ENCODE measurements at places on chromosomes 5 and 9.

GRCh38 chr5:153402550-153402949 lies 87.9 kb upstream of the GRIA1 start:
- DNase-seq = no peak

DNA sequence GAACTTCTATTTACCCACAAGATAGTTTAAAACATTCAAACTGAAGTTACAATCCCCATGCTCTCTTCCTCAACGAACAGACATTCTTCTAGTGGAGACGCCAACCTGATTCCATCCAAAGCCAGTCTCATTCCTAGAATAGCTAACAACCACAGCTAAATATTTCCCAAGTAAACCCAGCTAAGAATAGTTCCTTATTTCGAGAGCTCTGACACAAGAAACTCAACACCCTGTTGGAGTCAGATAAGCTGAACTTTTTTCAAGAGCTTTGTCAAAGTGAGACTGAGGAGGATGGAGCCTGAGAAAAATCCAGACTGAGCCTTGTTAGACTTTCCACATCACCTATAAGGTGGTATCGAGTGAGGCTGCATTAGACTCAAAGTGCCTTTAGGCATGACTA lies 56.7 kb upstream of the RPS23 start:
- DNase-seq = no peak

GRCh38 chr5:14560091-14560595 lies 21.4 kb upstream of the OTULINL start:
- no peak for DNase-seq

- DNase-seq = no peak
Observed at GRCh38 chr9:11002705-11003104, 389.9 kb upstream of the PTPRD start.

DNA sequence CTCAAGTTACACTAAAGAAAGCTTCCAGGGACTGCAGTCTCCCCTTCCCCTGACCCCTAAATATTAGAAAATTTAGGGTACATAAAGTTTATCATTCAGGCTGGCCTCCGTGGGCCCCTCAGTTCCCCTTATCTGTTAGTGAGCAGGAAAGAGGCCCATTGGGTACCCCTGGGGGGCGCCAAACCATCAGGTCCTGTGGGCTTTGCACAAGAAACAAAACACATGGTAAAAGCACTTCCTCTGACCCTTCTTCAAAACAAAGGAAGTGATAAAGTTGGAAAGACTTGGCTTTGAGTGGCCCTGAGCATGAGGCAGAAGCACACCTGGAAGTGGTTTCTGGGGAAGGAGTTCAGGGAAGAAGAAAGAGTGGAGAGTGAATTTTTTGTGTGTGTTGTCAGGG lies 213.0 kb downstream of the SMARCA2 start:
- DNase-seq = no peak

DNA sequence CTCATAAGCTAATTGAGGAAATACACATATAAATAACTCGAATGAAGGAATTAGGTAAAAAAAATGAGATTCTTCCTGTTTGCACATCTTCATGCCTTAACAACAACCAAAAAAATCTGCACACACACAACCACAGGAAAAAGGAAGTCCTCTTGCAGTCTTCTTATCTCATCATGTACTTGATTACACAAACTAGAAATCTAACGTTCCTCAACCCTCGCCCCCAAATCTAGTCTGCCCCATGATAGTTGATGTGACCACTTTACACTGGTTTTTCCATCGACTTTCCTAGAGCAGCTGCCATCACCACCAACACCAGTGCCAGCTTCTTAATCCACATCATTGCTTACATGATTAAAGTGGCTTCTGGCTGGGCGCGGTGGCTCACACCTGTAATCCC lies 31.2 kb upstream of the RNU6ATAC start:
- DNase-seq = no peak

Measured in activated T-cell treated with anti-CD3 and anti-CD28 coated beads, Interleukin-2, amount 50 U/mL, for 24 hours (primary cell).